ENCODE measurements at places on chromosomes 11 and 22.

DNA sequence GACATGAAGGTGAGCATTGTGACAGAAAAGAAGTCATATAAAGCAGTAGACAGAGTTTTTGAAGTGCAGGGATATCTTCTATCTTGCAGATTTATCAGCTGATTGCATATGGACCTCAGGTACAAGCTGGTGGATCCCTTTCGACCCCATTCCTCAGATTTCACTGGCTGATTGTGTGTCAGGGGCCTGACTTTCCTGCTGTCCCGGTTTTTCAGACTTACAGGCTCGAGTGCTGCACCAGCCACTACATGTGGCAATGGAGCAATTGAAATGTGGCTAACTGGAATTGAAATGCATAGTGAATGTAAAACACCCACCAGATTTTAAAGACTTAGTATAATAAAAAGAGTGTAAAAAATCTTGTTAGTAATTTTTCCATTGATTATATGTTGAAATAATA lies 50.3 kb downstream of the CLMP start:
- no peak for DNase-seq

DNA sequence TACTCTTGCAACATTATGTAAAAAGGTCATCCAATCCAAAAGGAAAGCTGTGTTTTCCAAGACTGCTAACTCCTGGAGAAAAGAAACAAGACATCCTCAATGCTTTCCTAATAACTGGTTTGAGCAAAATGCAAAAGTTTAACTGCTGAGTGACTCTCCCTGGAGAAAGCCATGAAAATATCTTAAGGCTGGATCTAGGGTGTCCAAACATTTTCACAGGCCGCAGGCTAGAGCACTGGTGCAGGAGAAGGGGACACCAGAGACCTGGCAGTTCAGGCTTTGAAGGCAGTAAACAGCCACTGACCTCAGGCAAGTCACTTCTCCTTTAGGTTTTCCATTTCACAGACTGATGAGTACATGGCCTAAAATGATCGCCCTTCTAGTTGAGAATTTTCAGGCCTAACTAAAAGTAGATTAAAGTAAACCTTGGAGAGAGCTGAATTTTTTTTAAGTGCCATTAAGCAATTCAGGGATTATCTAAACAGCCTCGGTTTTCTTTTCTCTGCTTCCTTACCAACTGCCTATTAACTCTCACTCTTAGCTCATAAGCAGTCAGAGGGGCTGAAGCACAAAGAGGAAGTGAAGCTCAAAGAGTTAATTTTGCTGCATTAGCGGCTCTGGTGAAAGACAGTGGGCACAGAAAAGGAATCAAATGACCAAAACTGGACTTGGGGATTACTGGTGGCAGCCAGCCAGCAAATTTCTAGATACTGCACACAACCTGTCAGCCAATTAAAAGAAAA lies 2.3 kb downstream of the CHKA start:
- no peak for DNase-seq

DNA sequence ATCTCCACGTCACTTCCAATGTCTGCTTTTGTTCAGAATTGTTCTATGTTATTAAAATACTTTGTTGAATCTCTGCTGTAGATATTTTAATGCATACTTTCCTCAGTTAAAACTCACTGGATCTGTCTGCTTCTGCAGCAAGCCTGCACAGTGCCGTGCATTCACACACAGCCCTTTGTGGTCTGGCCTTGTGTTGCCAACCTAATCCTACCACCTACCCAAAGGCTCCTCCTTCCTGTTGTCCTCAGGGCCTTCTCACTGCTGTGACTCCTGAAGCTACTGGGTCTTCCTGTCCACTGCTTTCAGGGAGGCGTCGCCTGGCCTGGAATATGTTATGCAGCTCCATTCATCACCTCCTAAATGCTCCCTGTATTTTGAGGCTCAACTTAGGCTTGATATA lies 67.0 kb downstream of the PPP6R3 start:
- no peak for DNase-seq

- no peak for DNase-seq
Measured at GRCh38 chr11:97610854-97611253, 1221.0 kb downstream of the JRKL start.

DNA sequence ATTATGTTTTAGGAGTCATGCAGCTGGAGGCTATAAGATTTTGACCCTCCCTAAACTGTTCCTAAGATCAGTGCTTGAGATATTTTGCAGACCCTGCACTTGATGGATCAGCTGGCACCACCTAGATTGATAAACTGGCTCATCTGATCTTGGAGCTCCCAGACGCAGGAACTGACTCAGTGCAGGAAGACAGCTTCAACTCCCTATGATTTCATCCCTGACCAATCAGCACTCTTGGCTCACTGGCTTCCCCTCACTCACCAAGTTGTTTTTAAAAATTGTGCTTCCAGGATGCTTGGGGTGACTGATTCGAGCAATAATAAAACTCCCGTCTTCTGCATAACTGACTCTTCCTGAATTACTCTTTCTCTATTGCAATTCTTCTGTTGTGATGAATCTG lies 637.5 kb upstream of the FAT3 start:
- DNase-seq = no peak

DNA sequence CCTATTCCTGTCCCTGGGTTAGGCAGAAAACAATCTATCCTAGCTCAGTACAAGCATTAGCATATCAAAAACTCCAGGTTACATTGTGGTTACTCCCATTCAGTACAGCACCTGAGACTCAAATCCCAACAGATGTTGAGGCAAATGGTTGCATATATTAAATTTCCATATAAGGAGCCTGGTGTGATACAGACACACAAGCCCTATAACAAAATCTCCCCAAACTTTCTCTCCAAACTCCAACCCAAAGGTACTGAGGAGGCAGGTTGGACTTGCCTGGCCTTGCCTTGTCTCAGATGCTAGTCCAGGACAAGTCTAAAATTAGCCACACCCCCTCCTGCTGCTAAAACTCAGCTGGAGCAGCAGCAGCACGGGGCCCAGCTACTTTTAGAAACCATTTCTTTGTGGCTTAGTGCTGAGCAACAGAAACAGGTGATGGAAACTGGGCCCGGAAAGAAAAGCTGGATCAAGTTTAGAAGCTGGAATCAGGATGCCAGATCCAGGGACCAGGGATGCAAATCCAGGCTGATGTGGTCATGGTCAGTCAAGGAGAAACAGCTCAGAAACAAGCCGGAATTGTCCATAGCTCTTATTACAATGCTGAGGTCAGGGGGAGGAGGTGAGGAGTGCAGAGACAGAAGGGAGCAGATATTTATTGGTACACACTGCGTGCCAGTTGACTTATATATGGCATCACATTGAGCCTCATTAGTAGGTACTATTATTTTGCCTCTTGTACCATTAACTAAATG lies 73.7 kb upstream of the AMOTL1 start:
- DNase-seq = no peak
